Esophagus squamous epithelium (tissue), 5 donors: ENCODE measurements at places on chromosomes 5 and 9.

DNA sequence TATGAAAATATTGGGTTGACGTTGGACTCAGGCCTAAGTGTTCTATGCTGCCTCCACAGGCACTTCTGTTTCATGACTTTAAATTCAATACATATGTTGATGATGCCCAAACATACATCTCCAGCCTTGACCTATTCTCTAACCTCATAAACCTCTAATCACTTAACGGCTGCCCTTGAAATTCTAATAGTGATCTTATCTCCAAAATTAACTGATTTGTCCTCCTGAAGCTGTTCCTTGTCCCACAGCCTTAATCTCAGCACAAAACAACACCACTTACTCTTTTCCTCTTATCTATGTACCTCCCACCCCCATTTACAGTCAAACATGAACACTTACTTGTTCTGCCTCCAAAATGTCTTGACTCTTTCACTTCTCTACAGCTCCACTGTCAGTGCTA, 43.3 kb downstream of the FGF10 start:
- DNase-seq: no peak

- no peak for DNase-seq
These were observed 8.0 kb downstream of the DIPK1B start for GRCh38 chr9:136720251-136720897.

- no peak for DNase-seq
These were observed 304.5 kb downstream of the TRPM3 start for GRCh38 chr9:70816891-70817290.

DNA sequence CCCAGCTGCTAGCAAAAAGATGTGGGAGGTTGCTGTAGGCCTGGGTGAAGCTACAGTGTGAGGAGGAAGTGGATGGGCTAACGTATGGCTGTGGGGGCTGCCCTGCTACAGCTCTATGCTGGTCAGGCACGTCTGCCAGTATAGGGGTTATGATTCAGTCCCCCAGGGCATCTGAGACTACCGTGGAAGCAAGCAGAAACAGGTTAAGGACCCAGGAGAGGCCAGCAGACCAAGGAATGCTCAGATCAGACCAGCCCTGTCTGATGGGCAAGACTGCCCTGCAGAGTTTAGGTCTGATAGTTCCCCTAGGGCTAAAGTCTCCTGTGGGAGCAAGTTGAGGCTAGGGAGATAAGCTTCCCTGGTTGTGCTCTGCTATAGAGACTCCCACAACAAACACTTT, 416.1 kb upstream of the CTNND2 start:
- DNase-seq: no peak

- no peak for DNase-seq
These were observed 191.9 kb downstream of the ATP10B start for GRCh38 chr5:160660132-160660531.
